ENCODE measurements at places on chromosomes 1 and 21.

GRCh38 chr1:185208626-185209180, 51.7 kb downstream of the SWT1 start:
- no peak for DNase-seq

DNA sequence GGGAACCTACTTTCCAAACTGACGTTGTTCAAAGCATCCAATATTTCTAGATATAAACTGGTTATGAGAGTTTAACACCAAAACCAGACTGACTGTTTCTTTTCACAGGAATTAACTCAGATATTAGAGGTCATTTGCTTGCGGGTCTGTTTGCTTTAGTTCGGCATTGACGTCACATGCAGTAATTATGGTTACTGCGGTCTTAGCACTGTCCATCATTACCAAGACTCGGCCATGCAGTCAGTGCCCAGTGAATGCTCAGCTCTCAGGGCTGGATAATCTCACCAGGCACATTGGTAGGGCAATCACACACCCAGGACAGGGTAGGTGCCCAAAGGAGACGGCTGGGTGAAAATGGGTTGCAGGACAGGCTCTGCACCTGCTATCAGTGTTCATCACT, 9.9 kb upstream of the F3 start:
- no peak for DNase-seq

- DNase-seq, result no peak
Measured at GRCh38 chr1:150551784-150552127, 2.5 kb downstream of the ADAMTSL4 start.

DNA sequence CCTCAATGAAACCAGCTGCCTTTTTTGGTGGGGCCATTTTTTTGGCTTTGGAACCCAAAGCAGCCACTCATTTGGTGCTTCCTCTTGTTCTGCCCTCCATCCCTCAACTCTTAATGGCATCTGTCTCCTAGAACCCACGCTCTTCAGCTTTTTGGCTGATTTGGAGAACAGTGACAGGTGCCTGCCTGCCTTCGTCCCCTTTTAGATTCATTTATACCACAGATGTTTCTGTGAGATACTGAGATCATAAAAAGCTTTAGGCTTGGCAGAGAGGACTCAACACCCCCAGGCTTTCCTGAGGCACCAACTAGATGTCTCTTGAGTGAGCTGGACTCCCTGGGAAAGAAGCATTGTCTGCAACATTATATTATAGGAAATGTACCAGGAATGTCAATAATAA, 20.4 kb upstream of the YTHDF2 start:
- no peak for DNase-seq

- no peak for DNase-seq
Measured at GRCh38 chr1:6612641-6613360, 730 bp upstream of the PHF13 start.

- no peak for DNase-seq
Measured at GRCh38 chr1:230696722-230697437, 17.0 kb downstream of the AGT start.

Measured in stimulated activated CD4-positive, alpha-beta T cell treated with anti-CD3 and anti-CD28 coated beads, Interleukin-15, amount 100 ng/mL, for 1 hour (primary cell).